ENCODE measurements at places on chromosomes 11 and 22. TPM values are rescaled to one million over a fixed set of nuclear protein-coding genes. Genes with fewer than 3 reads are reported as not detected.

GRCh38 chr11:67435727-67436458, 1.6 kb downstream of the PTPRCAP start:
- no peak for DNase-seq

DNA sequence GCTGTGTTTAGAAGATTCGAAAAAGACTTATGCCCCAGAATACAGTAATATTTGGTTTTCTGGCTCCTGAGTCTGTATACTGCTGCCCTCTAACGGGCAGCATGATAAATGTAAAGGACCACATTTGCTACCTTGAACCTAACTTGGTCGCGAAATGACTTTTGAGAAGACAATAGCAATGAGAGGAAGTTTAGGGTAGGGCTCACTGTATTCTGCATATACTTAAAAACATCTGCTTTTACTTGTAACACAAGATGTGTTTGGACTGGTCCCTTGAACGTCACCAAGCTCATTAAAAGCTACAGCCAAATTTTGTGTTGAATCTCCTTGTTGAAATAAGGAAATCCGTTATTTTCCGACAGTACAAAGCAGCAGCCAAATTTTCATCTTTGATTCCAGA, 309.1 kb downstream of the SWAP70 start:
- DNase-seq: peak; percentile 53

DNA sequence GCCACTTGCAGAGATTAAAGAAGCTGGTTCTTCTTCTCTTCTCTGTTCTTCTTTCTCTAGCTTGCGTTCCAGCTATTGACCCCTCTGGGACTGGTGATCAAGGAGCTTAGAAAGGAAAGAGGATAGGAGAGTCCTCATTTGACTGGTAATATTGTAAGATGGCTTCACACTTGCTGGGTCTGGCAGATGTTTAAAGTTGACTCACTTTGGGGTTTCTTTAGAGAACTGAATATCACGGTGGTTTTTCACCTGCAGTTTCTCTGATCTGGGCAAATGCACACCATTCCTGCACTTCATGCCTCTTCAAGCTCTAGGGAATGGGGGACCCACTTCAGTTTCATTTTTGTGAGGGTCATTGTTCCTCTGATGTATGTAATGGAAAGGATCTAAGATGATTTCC, 41.8 kb upstream of the DEUP1 start:
- DNase-seq: no peak

DNA sequence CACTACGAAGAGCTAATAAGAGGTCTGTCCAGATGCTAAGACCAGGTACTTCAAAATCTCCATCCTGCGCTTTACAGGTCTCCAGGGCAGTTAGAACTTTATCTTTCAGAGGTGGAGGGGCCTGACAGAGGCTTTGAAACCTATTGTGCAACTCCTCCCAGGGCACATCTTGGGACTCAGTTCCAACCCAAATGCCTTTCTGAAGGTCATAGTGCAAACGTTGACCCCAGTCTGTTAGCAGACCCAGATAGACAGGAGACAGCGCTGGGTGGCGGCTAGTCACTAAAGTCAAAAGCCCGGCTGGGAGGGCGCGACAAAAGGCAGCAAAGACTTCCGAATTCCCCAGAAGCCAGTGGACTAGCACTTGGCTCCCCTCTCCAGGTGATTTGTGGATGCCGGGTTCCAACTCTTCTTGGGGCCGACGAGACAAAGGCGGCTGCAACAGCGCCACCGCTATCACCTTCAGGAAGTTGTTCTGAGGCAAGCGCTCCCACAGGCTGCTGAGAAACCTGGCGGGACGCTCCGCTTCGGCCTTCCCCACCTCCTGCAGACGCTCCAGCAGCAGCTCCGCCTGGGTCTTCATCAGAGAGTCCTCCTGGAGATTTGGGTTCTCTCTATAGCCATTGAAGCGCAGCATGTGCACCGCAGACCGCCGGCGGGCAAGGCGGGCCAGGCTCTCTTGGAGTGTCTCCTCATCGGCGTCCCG, 728 bp downstream of the FANCF start:
- DNase-seq: peak; percentile 18

DNA sequence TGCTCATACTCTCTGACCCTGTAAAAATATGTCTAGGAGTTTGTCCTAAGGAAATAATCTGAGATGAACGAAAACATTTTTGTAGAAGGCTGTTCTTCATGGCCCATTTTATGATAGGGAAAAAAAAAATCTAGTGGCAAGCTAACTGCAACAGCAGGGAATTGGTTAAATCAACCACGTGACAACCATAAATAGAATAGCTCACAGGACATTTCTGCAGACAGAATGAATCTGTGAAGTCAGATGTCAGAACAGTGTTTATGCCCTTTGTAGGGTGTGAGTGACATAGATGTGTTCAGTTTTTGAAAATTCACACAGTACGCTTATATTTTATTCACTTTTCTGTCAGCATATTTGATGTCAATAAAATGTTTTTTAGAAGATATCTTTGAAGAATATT, 16.1 kb downstream of the ARHGAP1 start:
- no peak for DNase-seq

DNA sequence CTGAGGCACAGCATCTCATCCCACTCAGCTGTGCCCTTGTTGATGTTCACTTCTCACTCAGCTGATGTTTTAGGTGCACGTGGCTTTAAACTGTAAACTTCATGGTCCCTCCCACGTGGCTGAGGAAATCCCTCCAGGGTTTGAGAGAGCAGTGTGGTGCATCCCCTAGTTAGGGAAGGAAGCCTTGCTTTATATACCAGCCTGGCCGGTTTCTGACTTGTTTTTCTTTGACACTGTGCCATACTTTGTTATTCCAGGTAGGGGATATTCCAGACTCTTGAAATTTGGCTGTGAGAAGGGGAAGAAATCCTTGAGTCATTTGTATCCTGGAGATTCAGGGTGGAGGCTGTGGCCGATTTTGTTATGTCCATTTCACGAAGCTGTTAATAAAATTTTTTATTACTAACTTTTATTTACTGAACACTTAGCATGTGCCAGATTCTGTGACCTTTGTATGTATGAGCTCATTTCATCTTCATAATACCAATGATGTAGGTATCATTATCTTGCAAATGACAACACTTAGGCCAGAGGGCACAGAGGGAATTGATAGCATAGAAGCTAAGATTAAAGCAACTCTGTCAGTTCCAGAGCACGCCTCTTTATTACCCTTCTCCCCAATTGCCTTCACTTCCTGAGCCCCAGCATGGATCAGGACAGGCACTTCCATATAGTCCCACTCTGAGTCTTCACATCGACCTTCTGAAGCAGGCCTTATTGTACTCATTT, 116.6 kb downstream of the NAV2 start:
- DNase-seq: no peak

DNA sequence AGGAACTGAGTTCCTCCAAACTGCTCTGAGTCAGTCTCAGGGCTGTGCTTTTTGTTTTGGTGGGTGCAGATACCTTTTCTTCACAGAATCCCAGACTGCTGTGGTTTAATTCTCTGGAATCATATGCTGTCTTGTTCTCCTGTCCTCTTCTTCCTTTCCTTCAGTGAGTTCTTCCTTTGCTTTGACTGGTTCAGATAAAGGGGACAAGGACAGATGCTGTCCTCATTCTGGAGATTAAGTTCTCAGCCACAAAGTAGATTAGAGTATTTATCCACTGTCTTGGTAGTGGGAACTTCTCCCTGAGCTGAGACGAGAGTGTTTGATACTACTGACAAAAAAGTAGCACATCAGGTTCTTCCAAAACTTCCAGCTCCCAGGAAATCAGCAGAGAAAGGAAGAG, 13.3 kb downstream of the ZDHHC5 start:
- DNase-seq: no peak

DNA sequence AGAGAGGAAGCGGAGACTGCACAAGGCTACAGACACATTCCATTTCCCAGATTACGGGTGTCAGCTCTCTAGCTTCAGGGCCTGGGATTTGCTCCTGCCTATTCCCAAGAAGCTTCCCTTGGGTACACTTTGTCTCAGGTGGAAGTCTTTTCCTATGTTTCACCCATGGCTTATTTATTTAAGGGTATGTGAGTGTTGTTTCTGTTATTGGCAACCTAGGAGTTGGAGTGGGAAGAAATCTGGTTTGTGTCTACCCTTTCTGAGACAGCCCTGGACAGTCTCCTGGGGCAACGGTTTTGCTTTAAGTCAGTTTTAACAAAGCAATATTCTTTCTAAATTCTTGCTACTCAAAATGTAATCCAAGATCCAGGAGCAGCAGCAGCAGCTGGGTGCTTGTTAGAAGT, 127.0 kb downstream of the MICAL2 start:
- DNase-seq: no peak

GRCh38 chr11:113505046-113505445, 29.8 kb upstream of the DRD2 start:
- DNase-seq: no peak

DNA sequence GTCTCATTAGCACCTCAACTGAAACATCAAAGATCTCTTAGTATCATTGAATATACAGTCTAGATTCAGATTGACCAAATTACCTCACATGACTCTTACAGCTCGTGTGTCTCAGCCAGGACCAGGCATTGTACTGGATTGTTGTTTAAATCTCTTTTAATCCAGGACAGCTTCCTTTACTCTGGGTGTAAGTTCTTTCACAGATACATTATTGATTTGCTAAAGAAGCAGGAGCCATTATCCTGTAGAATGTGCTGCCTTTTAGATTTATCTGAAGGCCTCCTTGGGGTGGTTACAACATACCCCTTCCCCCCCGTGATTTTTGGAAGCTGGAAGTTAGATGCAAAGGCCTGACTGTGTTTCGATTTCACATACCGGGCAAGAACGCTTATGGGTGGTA, 4.2 kb downstream of the MCM5 start:
- DNase-seq: no peak

GRCh38 chr11:102177974-102178631, 67.9 kb downstream of the YAP1 start:
- DNase-seq: peak; percentile 92

GRCh38 chr11:11444027-11444803, 91.2 kb upstream of the CSNK2A3 start:
- no peak for DNase-seq

DNA sequence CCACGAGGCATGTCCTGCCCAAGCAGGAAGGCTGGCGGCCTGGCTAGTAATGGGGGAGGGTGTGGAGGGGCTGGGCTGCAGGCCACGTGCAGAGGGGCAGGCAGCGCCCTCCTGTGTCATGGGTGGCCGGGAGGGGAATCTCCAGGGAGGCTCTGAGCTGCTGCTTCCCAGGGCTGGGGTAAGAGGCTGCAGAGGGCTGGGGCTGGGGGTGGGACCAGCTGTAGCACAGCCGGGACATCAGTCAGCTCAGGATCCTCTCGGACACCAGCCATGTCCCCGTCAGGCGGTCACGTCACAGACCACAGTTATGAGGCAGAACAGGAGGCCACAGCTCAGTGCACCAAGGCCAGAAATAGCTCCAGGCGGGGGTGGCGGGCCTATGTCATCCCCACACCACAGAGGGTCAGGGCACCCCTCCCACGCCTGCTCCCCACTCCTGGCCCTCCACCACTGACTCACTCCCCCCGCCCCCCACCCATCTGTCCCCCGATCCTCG, 21.1 kb downstream of the RTN4R start:
- DNase-seq: no peak

DNA sequence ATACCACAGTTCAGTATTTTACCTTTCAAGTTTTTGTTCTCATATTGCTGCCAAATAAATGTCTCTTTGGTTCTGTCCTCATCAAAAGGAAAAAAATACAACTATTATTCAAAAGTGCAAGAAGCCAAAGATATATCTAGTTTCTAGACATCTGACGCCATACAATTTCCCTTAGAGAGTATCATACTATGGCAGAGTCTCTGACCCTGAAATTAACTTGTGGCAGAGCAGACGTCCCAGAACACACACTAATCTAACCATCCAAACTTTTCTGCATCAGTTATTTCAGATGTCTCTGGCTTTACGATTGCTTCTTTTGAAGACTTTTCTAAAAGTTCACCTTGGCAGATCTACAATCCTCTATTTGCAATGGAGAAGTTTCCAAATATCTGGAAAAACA, 2.7 kb downstream of the OR51T1 start:
- no peak for DNase-seq

DNA sequence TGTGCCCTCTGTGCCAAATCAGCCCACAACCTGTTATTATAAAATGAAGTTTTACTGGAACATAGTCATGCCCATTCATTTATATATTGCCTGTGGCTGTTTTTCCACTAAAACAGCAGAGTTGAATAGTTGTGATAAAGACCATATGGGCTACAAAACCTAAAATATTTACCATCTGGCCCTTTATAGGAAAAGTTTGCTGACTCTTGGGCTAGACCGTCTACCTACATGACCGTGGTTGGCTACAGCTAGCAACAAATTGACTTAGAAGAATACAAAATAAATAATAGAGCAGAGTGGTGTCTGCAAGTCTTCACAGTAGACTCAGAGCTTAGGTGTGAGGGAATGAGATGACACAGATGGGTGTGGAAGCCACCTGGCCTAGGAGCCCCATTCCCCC, 11.2 kb upstream of the IL18BP start:
- no peak for DNase-seq

DNA sequence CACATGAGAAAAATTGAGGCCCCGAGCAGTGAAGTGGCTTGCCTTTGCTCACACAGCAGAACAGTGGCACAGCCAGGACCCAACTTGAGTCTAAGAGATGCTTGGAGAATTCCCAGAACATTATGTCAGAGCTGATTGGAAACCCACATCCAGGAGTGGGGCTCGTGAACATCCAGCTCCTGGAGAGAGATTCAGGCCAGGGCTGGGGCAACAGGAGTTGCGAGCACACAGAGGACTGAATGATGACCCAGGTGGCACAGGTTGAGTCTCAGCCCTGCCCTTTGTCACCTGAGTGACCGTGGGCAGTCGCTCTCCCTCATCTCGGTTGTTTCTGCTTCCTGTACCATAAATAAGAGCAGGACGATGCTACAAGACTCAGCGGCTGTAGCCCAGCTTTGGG, 102.6 kb downstream of the MYO18B start:
- DNase-seq: no peak

DNA sequence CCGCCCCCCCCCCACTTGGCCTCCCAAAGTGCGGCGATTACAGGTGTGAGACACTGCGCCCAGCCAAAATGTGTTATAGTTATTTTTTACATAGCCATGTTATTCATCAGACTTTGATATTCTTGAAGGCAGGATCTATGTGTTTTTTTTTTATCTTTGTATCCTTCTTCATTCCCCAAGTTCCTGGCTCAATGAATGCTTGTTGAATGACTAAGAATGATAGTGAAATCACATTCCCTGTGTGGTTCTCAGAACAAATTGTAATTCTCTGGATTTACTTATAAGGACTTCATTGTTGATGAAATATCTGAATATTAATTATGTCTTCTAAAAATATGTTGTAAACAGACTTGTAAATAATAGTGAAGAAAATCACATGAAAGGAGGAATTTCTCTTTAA, 33.5 kb downstream of the MMP7 start:
- DNase-seq: no peak

DNA sequence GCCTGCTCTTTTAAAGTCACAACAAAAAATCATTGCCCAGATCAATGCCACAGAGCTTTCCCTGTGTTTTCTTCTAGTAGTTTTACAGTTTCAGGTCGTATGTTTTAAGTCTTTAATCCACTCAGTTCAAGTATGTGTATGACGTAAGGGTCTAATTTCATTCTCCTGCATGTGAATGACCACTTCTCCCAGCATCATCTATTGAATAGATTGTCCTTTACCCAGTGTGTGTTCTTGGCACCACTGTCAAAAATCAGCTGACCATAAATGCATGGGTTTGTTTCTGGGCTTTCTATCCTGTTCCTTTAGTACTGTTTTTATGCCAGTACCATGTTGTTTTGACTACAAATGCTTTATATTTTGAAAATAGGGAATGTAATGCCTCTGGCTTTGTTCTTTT, 28.1 kb downstream of the INTS4 start:
- no peak for DNase-seq

ANKRD42 gene
- 14.8 TPM for total RNA-seq

SLC22A9 gene
- not detected for total RNA-seq

XKR3 gene
- not detected for total RNA-seq

CCDC73 gene
- total RNA-seq: not detected

PDGFD gene
- total RNA-seq: 1.3 TPM

AIFM3 gene
- 2.7 TPM for total RNA-seq
